Activated T-helper 2 cell treated with anti-CD3 and anti-CD28 coated beads, Interferon-gamma antibody, Interleukin-2, Interleukin-4, amounts not matched to agents 10 μg/mL and 5 μg/mL and 100 μg/mL, durations not matched to agents 14 hours and 24 hours and 36 hours (primary cell): ENCODE measurements at places on chromosomes 4 and X. TPM values are rescaled to one million over a fixed set of nuclear protein-coding genes. Genes with fewer than 3 reads are reported as not detected.

- DNase-seq, result no peak
These were observed 34.6 kb upstream of the AADAT start for GRCh38 chr4:170124406-170124805.

- DNase-seq, result no peak
These were observed 88.9 kb upstream of the CLDN34 start for GRCh38 chrX:9878146-9878820.

GRCh38 chr4:163344147-163345125, 744 bp downstream of the NPY5R start:
- no peak for DNase-seq

DNA sequence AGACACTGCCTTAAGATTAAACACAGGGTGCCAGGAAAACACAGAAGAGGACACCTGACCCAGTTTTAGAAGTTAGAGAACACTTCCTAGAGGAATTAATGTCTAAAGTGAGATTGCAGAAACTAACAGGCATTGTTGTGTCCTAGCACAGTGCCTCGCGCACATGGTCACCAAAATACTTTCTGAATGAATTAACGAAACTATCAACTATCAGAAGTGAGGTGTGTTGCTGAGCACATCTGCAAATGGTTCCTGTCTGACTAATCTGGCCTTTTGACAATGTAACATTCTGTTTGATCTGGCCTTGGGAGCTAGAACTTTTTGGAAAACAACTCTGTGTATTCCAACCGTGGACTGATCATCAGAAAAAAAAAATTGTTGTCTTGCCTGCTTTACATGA, 556.8 kb upstream of the LCORL start:
- no peak for DNase-seq

- DNase-seq, result no peak
These were observed 23.7 kb upstream of the EOLA2 start for GRCh38 chrX:149962010-149962409.

GRCh38 chr4:169266661-169267060, 4.1 kb downstream of the SH3RF1 start:
- no peak for DNase-seq

GRCh38 chrX:72714478-72714916, 391 bp upstream of the PHKA1 start:
- DNase-seq, result no peak

- no peak for DNase-seq
These were observed 44.0 kb downstream of the SLC25A5 start for GRCh38 chrX:119512146-119512800.

TLR1 gene
- total RNA-seq, result 0.34 and 0.67 TPM in 2 replicates

- DNase-seq, result no peak
These were observed 4.8 kb upstream of the CXCL13 start for GRCh38 chr4:77600521-77601451.

PCDH11X gene
- total RNA-seq, result not detected in 2 replicates

GRCh38 chrX:4710618-4711433, 997.4 kb upstream of the PRKX start:
- DNase-seq, result no peak

- no peak for DNase-seq
These were observed 136.3 kb downstream of the MGST2 start for GRCh38 chr4:139801895-139802294.

GAGE13 gene
- not detected in 2 replicates for total RNA-seq

GRCh38 chr4:110310795-110311194, 112.4 kb upstream of the ELOVL6 start:
- DNase-seq, result no peak

DNA sequence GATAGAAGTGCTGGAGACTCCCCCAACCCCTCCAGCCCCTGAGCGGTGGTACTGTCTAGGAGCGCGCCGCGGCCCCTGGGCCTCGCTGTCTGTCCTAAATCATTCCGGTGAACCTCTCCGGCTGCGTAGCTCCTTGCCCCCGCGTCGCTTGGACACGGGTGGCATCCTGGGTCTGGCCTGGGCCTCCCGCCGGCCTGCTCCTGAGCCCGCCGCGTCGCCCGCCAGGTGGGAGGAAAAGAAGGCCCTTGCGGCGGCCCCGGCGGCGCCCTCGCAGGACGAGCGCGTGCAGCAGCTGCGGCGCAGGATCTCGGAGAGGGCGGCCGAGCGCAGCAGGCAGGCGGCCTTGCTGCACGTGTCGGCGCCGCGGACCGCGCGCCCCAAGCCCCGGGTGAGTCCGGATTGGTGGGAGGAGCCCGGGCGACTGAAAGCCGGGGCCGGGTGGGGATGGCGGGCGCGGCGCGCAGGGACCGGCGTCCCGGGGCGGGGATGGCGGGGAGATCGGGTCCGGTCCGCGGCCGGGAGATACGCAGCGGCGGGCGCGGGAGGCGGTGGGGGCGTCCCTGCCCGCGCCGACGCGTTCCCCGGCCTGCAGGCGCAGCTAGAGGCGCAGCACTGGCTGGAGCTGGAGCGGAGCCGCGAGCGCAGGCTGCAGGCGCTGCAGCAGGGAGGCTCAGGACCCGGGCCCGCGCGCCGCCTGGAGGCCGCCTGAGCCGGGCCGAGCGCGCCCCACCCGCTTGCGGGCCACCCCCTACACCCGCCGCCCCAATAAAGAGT, 6.5 kb upstream of the RNF4 start:
- peak; percentile 61 for DNase-seq

DNA sequence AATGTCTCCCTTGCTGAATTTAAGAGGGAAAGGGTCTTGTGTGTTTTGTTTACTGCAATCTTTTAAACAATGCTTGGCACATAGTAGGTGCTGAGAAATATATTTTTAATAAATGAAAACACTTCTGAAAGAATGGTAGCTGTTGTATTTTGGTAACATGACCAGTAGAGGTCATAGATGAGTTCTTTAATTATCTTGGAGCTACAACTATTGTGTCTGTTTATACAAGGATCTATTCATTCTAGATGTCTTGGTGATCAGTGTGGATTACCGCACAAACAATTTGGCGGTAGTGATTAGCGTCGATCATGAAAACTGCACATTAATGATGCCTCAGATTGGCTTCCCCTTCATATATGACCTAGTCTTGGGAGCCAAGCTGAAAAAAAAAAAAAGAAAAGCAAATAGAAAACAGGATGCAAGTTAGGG, 21.4 kb upstream of the SCRG1 start:
- DNase-seq, result no peak

DNA sequence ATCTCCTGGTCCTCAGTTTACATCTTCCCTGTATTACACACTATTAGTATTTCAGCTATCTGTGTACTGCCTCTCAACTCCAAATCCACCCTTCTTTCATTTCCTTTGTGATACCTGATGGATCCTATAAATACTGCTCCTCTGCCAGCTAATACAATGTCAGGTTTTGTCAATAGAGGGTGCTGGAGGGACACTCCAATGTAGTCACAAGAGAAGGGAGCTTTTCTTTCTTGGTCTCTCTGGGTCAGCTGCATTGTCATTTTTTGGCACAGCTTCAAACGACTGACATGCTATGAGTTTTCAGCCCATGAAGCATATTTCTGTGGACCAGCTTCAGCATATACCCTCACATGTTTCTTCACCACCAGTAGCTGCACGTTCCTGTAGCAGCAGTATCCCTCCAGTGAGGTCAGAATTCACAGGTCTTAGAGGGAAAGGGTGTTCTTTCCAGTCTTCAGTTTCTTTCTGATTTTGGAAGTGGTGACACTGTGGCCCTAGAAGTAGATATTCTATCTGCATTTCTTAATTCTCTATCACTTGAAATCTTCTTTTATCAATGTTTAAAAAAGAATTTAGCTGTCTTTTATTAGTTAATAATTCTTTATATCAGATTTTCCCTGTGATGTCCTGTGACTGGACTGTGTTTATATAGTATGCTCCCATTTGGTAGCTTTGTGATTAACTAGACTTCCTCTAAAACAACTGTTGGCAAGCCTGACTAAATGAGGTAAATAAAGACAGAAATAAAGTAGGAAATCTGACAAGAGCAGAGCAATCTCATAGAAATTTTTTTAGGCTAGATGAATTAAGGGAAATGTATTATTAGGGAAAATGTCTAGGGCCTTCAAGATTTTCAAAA, 60.6 kb downstream of the GABRA2 start:
- DNase-seq, result no peak

BCAP31 gene
- total RNA-seq, result 154 TPM in 2 replicates

DNA sequence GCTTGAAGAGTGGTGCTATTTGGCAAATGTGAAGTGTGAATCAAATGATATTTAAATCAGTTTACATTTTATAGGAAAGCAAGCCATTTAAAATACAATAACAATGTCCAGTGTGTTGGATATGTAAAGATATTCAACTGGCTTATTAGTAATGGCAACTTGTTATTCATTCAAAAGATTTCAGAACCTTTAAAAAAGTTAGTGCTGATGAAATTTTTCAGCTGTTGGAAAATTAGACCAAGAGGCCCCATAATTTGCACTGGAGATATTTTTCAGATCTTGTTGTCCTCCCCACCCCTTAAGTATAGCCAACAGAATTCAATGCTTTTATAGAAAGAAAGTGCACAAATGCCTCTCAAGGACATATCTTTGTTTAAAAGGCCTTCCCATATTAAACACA, 54.6 kb downstream of the UNC5C start:
- no peak for DNase-seq

NOCT gene
- 20.3 and 22.1 TPM in 2 replicates for total RNA-seq

- DNase-seq, result no peak
These were observed 102.6 kb downstream of the IQCM start for GRCh38 chr4:149713031-149713430.

DNA sequence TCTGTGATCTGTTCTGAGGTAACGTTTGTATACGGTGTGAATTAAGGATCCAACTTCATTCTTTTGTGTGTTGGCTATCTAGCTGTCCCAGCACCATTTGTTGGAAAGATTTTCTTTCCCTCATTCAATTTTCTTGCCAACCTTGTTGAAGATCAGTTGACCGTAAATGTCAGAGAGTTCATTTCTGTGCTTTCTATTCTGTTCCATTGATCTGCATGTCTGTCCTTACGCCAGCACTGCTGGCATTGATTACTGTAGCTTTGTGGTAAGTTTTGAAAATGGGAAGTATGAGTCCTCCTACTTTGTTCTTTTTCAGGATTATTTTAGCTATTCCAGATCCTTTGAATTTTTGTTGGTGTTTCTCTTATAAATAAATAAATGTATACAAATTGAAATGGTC, 60.8 kb downstream of the MTMR1 start:
- DNase-seq, result no peak

- DNase-seq, result no peak
These were observed 100.2 kb upstream of the AFAP1 start for GRCh38 chr4:8039853-8040252.

SH2D1A gene
- 54.9 and 57.7 TPM in 2 replicates for total RNA-seq

DNA sequence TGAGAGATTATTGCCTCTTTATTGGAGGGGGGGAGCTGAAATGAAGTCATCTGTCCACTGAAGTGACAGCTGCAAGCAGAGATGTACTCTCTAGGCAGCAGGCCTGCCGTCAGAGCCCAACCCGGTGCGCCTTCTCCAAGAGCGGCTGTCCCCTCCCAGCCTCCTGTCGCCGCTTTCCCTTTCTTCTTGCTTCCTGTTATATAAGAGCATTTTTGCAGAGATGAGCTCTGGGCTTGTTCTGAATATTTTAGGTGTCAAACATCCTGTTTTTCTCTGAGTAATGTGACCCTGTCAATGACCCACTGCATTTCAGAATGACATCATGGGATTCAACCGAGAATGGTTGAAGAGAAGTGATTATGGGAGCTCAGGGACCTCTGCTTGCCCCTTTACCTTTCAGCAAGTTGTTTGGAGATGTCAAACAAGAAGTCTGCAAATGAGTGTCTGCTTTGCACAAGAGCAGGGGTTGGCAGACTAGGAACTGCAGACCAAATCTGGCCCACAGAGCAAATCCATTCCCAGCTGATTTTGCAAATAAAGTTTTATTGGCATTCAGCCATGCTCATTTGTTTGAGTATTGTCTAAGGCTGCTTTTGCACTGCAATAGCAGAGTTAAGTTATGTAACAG, 79.9 kb downstream of the SLC9A6 start:
- peak; percentile 9 for DNase-seq

SMARCA1 gene
- total RNA-seq, result 0.18 and 0.34 TPM in 2 replicates

DNA sequence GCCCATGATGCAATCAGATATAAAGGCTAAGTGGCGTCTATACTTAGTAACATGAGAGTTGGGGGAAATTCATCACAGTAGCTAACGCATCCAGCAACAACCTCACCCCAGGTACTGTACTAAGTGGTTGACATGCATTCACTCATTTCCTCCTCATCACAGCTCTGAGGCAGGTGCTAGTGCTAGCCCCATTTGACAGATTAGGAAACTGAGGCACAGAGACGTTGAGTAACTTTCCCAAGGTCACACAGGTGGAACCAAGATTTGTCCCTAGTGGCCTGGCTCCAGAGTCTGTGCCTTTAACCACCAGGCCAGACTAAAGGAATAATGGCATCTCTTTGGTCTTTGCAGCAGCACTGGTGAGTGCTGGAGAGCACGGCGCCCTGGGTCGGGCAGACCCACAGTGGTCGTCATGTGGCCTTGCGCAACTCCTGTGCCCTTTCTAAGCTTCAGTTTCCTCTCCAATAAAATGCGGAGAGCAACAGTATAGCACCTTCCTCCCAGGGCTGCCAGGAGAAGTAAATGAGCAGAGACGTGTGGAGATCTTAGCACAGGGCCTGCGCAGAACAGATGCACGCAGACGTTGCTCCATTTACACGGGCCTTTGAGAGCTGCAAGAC, 186.4 kb downstream of the BCOR start:
- DNase-seq, result no peak

DNA sequence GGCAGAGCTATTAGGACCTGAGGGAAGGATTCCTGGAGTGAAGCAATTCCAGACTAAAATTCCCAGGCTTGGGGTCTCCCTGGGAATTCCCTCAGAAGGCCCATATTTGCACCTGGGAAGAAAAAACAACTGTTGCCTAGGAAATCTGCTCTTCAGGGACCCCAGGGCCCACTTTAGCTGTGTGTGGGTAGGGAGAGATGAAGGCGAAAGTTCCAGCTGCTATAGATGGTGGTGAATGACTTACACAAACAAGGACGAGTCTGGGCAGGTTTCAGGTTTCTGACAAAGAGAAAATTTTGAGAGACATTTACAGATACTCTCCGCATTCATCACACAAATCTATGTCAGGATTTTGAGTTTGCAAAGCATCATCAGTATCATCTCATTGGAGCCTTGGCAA, 126.1 kb downstream of the GPC3 start:
- DNase-seq, result no peak

CDKL2 gene
- 0.23 and 0.57 TPM in 2 replicates for total RNA-seq

DNA sequence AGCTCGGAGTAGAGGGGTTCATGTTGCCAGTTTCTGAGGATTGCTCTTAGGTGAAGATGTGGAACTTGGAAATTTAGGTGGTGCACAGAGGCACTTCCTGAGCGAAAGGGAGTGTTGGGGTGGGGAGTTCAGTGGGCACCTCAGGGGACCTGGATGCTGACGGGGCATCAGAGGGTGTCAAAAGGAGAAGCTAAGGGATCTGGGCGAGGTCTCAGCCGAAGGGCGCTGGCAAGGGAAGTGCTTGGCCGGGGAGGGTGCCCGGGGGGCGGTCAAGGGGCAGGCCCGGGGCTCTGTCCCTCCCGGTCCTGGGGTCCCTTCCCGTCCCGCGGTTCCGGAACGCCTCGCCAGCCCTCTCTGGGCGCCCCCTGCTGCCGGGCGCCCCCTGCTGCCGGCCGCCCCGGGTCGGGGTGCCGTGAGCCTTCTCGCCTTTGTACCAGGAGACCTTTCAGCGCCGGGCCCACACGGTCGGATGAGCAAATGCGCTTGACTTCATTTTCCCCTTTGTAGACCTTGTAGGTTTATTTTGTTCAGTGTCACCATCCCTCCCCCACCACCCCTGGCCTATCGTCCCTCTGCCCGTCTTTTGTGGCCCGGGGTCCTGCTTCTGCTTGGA, 3.0 kb upstream of the PHOX2B start:
- no peak for DNase-seq

GRCh38 chrX:24020306-24020876, 6.6 kb downstream of the KLHL15 start:
- no peak for DNase-seq

LUZP4 gene
- not detected in 2 replicates for total RNA-seq
